Naive thymus-derived CD4-positive, alpha-beta T cell (primary cell): ENCODE measurements at places on chromosomes 5 and 9. TPM values are rescaled to one million over a fixed set of nuclear protein-coding genes. Genes with fewer than 3 reads are reported as not detected.

DNA sequence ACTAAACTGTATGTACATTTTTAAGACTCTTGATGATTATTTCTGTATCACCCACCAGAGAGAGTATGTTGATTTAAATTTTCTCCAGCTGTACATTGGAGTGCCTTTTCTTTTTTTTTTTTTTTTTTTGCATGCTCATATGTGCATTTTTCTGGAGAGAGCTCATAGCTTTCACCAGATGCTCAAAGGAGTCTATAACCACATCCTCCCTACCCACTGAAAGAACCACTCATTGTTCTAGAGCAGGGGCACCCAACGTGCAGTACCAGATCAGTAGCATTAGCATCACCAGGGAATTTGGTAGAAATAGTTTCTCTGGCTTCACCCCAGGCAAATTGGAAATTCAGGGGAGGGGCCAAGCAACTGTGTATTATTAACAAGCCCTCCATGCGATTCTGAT, 53.9 kb upstream of the TMEM171 start:
- no peaks in the 10 kb centered on the region for H3K36me3 ChIP-seq
- DNase-seq, result no peak
- no peaks in the 10 kb centered on the region for H3K27me3 ChIP-seq
- H3K4me1 ChIP-seq, result no peaks in the 10 kb centered on the region
- H3K4me3 ChIP-seq, result no peak overlapping the region

The GPR151 gene
- not detected for total RNA-seq

The SOX30 gene
- not detected for total RNA-seq

DNA sequence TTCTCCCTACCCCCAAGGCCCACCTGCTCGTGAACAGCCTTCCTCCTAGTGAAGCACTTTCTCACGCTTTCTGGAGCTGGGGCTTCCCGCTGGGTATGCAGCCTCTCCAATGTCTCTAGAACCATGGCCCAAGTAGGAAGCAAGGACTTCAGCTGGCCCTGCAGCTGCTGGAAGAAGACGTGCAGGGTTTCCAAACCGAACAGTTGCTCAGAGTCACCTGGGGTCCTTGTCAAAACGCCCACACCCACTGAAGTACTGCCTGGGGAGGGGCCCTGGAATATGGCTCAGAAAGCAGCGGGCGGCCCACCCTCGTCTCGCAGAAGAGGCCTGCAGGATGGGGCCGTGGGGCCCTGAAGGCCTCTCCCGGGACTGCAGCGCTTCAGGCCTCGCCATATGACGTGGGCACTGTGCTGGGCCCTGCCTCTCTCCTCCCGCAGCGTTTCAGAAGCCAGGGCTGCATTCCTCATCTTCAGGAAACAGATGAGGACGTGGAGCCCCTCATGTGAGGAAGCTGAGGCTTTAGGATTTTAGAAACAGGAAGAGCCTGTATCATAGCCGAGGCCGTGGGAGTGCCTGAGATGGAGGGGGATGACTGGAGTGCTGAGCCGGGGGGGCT, 116.0 kb upstream of the LMX1B start:
- H3K27me3 ChIP-seq, result peaks cover 10% of the 10 kb centered on the region
- H3K4me3 ChIP-seq, result no peak overlapping the region
- no peak overlapping the region for H3K27ac ChIP-seq
- H3K36me3 ChIP-seq, result no peaks in the 10 kb centered on the region
- DNase-seq, result no peak

GRCh38 chr5:166768536-166768935, 1522.9 kb upstream of the WWC1 start:
- no peak overlapping the region for H3K27ac ChIP-seq
- H3K27me3 ChIP-seq, result no peaks in the 10 kb centered on the region
- DNase-seq, result no peak
- no peaks in the 10 kb centered on the region for H3K36me3 ChIP-seq
- no peaks in the 10 kb centered on the region for H3K4me1 ChIP-seq

DNA sequence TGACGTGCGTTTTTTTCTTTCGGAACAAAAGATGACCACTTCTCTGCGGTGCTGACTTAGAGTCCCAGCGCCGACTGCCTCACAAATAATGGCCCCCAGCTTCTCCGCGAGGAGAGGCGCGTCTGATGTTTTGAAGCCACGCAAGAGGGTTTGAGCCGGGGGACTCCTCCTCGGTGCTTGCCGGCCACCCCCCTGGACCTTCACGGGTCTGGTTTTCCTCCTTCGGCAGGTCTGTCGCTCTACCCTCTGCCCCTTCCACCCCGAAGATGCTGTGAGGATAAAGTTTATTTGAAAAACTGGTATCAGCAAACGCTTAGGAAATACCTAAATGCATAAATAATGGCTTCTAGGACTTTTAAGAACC, 584 bp downstream of the USP20 start:
- H3K27me3 ChIP-seq, result no peaks in the 10 kb centered on the region
- DNase-seq, result no peak
- peak overlapping the region; percentile 69 for H3K4me3 ChIP-seq

The DMRT3 gene
- not detected for total RNA-seq

DNA sequence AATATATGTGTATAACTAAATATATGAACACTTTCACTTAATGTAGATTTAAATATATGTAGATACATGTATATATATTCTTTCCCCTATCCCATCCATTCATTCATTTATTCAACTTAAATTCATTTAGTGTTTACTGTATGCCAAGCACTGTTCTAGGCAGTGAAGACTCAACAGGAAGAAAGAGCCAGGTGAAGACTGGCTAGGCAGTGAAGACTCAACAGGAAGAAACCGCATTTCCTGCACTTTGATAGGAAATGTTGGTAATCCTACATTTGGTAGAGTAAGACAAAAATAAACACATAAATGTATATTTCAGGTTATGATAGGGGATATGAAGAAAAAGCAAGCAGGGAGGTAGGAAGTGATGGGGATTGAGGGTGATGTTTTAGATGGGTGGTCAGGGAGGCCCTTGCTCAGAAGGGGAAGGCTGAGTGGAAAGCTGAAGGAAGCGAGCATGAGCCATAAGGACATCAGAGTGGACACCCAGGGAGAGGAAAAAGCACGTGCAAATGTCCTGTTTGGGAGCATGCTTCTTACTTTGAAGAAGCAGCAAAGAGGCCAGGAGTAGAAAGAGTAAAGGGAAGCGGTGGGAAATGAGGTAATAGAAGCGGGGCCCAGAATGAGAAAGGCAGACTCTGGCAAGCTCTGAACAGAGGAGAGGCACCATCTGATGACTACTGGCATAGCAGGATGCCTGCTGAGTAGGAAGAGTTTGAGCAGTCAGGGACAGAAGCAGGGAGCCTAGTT, 227.8 kb upstream of the MAP3K1 start:
- peaks cover 50% of the 10 kb centered on the region for H3K4me1 ChIP-seq
- no peaks in the 10 kb centered on the region for H3K36me3 ChIP-seq
- H3K4me3 ChIP-seq, result peak overlapping the region; percentile 42
- H3K27me3 ChIP-seq, result no peaks in the 10 kb centered on the region
- H3K27ac ChIP-seq, result peak overlapping the region; percentile 68
- DNase-seq, result no peak

GRCh38 chr9:35675204-35675603, 1.5 kb downstream of the CA9 start:
- peaks cover 11% of the 10 kb centered on the region for H3K4me1 ChIP-seq
- H3K36me3 ChIP-seq, result no peaks in the 10 kb centered on the region
- no peak overlapping the region for H3K27ac ChIP-seq

The DNAJC25 gene
- 4.8 and 6.0 TPM in 2 replicates for total RNA-seq

- H3K36me3 ChIP-seq, result no peaks in the 10 kb centered on the region
- no peaks in the 10 kb centered on the region for H3K27me3 ChIP-seq
- peak within 1 kb of the TSS; percentile 59 for H3K4me3 ChIP-seq
- H3K4me1 ChIP-seq, result peaks cover 29% of the 10 kb centered on the region
- peak within 1 kb of the TSS; percentile 57 for H3K27ac ChIP-seq
- peak; percentile 89 for DNase-seq
Observed at GRCh38 chr9:114505187-114506081, at the start of gene WHRN. WHRN (minus strand) TSS chr9:114505473; CDS start chr9:114504801, 672 bp downstream.

GRCh38 chr9:78918976-78919375, 622.1 kb downstream of the PSAT1 start:
- no peaks in the 10 kb centered on the region for H3K4me1 ChIP-seq
- H3K27ac ChIP-seq, result no peak overlapping the region
- H3K36me3 ChIP-seq, result no peaks in the 10 kb centered on the region
- H3K4me3 ChIP-seq, result no peak overlapping the region
- DNase-seq, result no peak

GRCh38 chr9:3692606-3693005, 166.8 kb upstream of the RFX3 start:
- no peaks in the 10 kb centered on the region for H3K27me3 ChIP-seq
- H3K4me1 ChIP-seq, result no peaks in the 10 kb centered on the region
- H3K36me3 ChIP-seq, result no peaks in the 10 kb centered on the region

GRCh38 chr9:89412541-89412940, 85.4 kb downstream of the SEMA4D start:
- peaks cover 17% of the 10 kb centered on the region for H3K36me3 ChIP-seq
- H3K4me1 ChIP-seq, result peaks cover 51% of the 10 kb centered on the region
- no peak for DNase-seq
- H3K4me3 ChIP-seq, result no peak overlapping the region
- no peak overlapping the region for H3K27ac ChIP-seq
- H3K27me3 ChIP-seq, result no peaks in the 10 kb centered on the region

The PRDM9 gene
- not detected in 2 replicates for total RNA-seq

The CKMT2 gene
- total RNA-seq, result not detected

The CER1 gene
- total RNA-seq, result not detected

GRCh38 chr5:179792612-179793467, 946 bp upstream of the LTC4S start:
- H3K4me3 ChIP-seq, result no peak overlapping the region
- H3K27ac ChIP-seq, result peak overlapping the region; percentile 45
- H3K4me1 ChIP-seq, result peaks cover 28% of the 10 kb centered on the region
- no peak for DNase-seq
- no peaks in the 10 kb centered on the region for H3K27me3 ChIP-seq

GRCh38 chr5:30042677-30043076, 1150.8 kb upstream of the CDH6 start:
- H3K36me3 ChIP-seq, result no peaks in the 10 kb centered on the region
- H3K27ac ChIP-seq, result no peak overlapping the region
- H3K27me3 ChIP-seq, result no peaks in the 10 kb centered on the region
- H3K4me3 ChIP-seq, result no peak overlapping the region
- no peaks in the 10 kb centered on the region for H3K4me1 ChIP-seq

The OGN gene
- not detected for total RNA-seq

GRCh38 chr9:97978371-97979130, 4.6 kb upstream of the ANP32B start:
- DNase-seq, result no peak
- no peak overlapping the region for H3K27ac ChIP-seq
- no peaks in the 10 kb centered on the region for H3K27me3 ChIP-seq
- H3K4me3 ChIP-seq, result no peak overlapping the region
- no peaks in the 10 kb centered on the region for H3K36me3 ChIP-seq

DNA sequence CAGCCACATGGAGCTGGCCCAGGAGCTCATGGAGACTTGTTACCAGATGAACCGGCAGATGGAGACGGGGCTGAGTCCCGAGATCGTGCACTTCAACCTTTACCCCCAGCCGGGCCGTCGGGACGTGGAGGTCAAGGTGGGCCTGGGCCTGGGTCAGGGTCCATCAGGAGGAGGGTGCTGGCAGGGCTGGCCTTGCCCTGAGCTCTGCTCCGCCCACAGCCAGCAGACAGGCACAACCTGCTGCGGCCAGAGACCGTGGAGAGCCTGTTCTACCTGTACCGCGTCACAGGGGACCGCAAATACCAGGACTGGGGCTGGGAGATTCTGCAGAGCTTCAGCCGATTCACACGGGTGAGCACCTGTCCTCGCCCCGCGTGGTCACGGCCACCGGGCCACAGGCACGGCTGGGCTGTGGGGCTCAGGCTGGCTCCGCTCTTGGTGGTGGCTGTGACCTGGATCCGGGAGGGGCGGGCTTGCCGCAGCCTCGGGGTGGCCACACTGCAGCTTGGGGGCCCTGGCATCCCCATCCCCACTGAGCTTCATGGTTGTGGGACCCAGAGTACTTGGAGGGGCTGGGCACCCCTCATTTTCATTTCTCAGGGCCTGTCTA, 7.1 kb downstream of the DPP7 start:
- no peaks in the 10 kb centered on the region for H3K27me3 ChIP-seq
- H3K4me3 ChIP-seq, result no peak overlapping the region
- no peaks in the 10 kb centered on the region for H3K4me1 ChIP-seq
- H3K36me3 ChIP-seq, result peaks cover 19% of the 10 kb centered on the region
- no peak overlapping the region for H3K27ac ChIP-seq

The PTGS1 gene
- total RNA-seq, result 0.41 TPM

DNA sequence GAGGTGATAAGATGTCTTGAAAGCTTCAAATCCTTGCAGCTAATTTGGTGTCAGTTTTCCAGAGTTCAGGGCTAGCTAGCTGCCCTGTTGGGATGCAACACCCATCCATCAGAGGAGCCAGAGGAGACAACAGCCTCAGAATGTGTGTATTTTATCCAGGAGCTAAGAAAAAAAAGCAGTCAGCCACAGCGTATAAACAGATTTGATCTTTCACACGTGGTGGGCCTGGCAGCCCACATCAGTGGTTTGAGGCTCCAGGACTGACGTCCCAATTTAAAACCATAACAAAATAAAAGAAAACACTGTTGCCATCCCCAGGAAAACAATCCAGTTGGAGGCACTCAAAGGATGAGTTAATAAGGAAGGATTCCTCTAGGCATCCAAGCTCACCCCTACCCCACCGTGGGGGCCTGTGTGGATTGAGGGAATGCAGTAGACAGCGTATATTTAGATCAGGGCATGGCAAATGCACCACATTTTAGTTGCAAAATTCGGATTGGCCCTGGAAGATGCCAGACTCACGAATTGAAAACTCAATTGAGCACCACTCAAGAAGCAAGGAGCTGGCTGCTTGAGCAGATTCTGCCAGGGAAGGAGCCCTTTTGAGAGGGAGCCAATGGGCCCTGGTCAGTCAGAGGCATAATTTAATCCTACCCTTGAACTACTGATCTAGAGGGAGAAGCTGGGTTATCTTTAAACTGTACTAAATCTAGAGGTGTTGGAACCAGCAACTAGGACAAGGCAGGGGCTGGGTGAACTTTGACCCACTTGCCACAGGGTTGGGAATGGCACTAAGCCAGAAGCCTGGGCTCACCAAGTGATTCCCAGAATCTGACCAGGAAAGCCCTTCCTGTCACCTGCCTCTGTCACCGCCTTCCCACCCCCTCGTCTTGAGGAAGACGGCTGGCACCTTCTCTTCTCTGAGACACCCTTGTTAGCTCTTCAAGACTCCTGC, 17.5 kb downstream of the ADRA1B start:
- H3K4me1 ChIP-seq, result no peaks in the 10 kb centered on the region

- no peaks in the 10 kb centered on the region for H3K36me3 ChIP-seq
- H3K27me3 ChIP-seq, result no peaks in the 10 kb centered on the region
- H3K4me3 ChIP-seq, result no peak overlapping the region
- DNase-seq, result no peak
Observed at GRCh38 chr9:88697764-88698432, 162.9 kb downstream of the NXNL2 start.

The IFNA21 gene
- not detected for total RNA-seq

GRCh38 chr5:29263915-29264351, 1929.6 kb upstream of the CDH6 start:
- no peak overlapping the region for H3K4me3 ChIP-seq
- no peaks in the 10 kb centered on the region for H3K4me1 ChIP-seq
- H3K36me3 ChIP-seq, result no peaks in the 10 kb centered on the region
- H3K27ac ChIP-seq, result no peak overlapping the region

GRCh38 chr9:17509701-17510100, 69.2 kb upstream of the SH3GL2 start:
- no peaks in the 10 kb centered on the region for H3K4me1 ChIP-seq
- no peak overlapping the region for H3K4me3 ChIP-seq
- no peak for DNase-seq
- H3K36me3 ChIP-seq, result no peaks in the 10 kb centered on the region
- no peaks in the 10 kb centered on the region for H3K27me3 ChIP-seq
- H3K27ac ChIP-seq, result no peak overlapping the region
